ENCODE measurements at places on chromosomes 1 and 21.
A peak's percentile ranks its signal among the peaks of the same experiment; 100 is the strongest.

- DNase-seq: no peak
These were observed 5.3 kb downstream of the TENT5C start for GRCh38 chr1:117611121-117611601.

GRCh38 chr1:36482724-36483388, at the start of gene CSF3R:
Gene CSF3R (minus strand): TSS chr1:36482913. CDS start chr1:36479496, 3,417 bp downstream.
- no peak for DNase-seq

- DNase-seq: no peak
These were observed 87.6 kb upstream of the WLS start for GRCh38 chr1:68319907-68320306.

GRCh38 chr1:110163591-110163990, 13.3 kb downstream of the SLC6A17 start:
- DNase-seq: no peak

- DNase-seq: no peak
These were observed 14.9 kb upstream of the SEMA4A start for GRCh38 chr1:156138458-156138867.

GRCh38 chr1:150578272-150579109, 919 bp downstream of the MCL1 start:
- no peak for DNase-seq

DNA sequence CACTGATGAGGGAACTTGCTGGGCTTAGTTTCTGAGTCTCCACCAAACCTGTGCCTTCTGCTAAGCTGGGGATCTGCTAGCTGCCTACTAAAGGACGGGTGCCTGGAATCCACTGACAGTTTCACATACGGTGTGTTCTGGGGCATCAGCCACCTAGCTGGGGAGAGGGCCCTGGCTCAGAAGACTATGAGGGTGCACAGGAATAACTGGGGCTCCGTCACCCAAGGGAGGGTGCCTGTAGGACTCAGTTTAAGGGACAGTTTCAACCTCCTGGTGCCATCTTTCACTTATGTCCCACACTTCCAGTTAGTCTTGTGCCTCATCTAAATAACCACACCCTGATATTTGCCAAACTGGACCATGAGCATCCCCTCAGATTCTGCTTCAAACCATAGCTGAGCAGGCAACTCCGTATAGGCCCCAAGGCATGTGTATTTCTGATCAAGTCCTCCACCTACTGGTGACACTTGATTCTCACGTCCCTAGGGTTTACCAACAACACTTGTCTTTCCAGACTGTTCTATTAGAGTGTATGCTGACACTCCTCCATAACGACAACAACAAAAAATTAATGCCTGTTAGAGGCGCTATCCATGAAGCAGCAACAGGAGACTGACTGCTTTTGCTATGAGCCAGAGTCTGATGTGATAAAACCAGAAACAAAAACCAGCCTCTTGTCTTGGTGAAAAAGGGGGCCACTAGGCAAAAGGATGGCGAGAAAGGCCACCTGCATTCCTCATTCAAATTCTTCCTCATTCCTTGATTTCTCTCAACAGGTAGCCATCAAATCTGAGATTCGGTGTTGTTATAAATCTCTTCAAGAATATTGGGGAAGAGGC, 55.0 kb upstream of the PAXBP1 start:
- DNase-seq: peak; percentile 37

DNA sequence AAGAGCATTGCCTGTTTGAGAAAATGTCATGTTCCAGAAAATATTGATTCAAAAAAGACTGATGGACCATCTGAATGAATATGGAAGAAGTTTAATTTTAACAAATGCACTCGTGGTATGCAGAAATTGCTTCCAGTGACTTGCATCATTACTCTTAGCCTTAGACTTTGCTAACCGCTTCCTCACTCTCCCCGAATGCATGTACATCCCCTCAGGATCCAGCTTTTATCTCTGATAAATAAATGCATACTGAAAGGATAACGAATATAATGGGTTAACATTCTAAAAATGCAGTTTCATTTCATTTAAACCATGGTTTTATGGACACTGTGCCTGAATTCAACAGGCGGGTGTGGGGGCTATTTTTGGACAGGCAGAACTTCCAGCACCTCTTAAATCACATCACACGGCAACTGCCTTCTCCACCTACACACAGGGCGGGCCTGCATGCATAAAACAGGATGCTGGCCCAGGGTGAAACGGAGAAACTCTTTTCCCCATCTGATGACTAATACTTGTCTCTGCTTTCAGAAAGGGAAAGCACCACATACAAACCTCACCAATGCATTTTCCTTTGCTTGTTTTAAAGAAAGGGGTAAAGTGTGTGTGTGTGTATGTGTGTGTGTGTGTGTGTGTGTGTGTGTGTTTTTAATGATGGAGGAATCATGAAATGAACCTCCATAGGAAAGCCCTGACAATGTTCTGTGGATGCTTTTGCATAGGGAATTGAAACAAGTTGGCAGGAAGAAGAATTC, 48.7 kb downstream of the SPAG17 start:
- no peak for DNase-seq

DNA sequence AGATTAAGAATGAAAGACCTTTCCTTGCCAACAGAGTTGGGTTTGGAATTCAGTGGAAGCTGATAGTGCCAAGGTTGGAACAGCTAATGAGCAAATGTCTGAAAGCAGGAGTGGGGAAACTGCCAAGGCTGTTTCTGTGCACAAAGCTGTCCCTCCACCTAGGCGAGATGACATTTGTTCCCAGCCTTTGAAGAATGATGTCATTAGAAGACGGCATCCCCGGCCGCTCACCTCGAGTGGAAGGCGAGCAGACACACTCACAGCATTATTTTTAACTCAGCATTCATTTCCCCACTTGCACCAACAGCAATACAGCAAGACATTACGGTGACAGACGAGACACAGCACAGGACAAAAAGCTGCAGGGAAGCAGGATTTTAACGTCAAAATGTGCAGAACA, 463.9 kb downstream of the PCP4 start:
- no peak for DNase-seq

GRCh38 chr1:212696721-212697331, 2.8 kb downstream of the BATF3 start:
- no peak for DNase-seq

DNA sequence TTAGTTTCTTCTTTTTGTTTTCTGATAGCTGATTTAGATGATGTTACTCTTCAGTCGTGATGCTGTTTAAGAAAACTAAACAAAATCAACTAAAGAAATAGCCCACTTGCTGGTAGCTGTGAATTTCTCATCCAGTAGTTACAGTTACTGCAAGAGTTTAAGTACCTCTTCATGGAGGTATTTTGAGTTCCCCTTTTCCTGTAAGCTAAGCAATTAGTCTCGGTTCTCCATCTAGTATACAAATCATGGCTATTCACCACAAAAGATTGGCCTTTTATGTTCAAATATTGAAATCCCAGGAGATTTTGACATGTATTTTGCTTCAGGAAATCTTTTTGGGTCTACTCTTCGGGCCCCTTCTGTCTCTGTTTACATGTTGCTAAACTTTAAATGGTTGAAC, 31.1 kb downstream of the HUNK start:
- no peak for DNase-seq

DNA sequence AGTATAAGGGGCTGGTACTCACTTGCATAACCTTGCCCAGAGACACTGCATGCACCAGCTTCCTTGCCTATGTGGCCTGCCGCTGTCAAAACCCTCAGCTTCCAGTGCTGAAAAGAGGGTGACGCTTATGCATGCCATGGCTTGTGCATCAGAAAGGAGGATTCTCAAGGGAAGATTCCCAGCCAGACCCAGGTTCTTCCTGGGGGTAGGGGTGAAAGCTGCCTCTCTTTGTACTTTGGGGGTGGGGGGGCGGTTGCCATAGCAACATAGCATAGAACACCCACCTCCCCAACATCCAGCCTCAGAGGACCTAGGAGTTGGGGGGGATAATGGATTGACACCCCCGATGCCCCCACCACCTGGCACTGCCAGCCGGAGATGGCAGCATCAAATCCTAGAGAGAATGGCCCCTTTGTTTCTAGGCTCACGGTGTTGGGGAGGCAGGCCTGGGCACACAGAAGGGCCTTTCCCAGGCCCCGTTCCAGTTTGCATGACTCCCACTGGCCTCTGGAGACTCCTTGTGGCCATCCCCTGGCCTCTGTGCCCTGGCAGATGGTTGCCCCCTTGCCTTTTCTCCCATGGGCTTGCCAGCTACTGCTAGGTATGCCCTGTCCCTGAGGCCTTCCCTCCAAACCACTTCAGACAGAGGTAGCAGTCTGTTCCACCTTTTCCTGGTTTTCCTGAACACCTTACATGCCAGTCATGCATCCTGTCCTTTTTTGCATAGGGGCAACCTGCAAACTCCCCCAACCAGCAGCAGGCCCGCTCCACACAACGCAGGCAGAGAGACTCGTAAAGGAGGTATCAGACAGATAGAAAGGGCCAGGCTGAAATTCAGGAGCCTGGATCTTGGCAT, 44.6 kb downstream of the RHBG start:
- DNase-seq: no peak

DNA sequence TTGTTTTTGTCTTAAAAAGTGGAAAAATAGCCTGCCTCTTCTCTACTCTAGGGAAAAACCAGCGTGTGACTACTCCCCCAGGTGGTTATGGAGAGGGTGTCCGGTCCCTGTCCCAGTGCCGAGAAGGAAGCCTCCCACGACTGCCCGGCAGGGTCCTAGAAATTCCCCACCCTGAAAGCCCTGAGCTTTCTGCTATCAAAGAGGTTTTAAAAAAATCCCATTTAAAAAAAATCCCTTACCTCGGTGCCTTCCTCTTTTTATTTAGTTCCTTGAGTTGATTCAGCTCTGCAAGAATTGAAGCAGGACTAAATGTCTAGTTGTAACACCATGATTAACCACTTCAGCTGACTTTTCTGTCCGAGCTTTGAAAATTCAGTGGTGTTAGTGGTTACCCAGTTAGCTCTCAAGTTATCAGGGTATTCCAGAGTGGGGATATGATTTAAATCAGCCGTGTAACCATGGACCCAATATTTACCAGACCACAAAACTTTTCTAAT, 35.0 kb upstream of the TDRD10 start:
- DNase-seq: no peak

Data from CMK (cell line).